Activated T-cell treated with anti-CD3 and anti-CD28 coated beads, Interleukin-2, amount 50 U/mL, for 4 hours (primary cell): ENCODE measurements at places on chromosomes 7 and 10. TPM values are rescaled to one million over a fixed set of nuclear protein-coding genes. Genes with fewer than 3 reads are reported as not detected.

ACHE gene
- 0.32 TPM for total RNA-seq

DNA sequence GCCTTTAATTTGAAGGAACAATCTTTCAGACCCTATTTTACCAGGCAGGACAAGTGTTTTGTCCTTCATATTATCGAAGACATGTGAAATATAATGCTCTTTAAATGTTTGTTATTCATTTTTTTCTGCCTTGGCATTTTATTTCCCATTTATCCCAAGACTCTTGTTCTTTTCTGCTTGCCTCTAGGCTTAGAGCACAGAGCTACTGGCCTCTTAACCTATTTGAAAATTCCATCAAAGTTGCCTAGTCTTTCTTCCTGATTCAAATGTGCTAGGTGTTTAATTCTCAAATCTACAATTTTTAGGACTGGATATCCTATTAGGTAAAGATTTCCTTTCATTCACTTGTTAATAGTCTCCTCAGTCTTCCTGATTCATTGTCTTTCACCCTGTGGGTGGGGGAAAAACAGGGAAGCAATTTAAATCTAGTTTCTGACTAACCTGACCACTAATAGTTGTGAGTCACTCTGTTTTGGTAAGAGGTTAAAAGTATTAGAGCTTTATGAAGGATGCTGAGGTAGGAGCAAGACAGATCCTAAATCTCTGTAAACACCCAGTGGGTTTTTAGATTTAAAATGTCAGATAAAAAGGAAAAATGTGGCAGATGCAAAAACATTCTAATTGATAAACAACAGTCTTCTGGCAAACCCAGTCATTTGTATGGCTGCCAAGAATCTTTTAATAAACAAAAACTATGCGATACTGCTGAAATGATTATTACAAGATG is 1.5 kb downstream of the LIPK start:
- DNase-seq: no peak

SPDYE6 gene
- not detected for total RNA-seq

DNA sequence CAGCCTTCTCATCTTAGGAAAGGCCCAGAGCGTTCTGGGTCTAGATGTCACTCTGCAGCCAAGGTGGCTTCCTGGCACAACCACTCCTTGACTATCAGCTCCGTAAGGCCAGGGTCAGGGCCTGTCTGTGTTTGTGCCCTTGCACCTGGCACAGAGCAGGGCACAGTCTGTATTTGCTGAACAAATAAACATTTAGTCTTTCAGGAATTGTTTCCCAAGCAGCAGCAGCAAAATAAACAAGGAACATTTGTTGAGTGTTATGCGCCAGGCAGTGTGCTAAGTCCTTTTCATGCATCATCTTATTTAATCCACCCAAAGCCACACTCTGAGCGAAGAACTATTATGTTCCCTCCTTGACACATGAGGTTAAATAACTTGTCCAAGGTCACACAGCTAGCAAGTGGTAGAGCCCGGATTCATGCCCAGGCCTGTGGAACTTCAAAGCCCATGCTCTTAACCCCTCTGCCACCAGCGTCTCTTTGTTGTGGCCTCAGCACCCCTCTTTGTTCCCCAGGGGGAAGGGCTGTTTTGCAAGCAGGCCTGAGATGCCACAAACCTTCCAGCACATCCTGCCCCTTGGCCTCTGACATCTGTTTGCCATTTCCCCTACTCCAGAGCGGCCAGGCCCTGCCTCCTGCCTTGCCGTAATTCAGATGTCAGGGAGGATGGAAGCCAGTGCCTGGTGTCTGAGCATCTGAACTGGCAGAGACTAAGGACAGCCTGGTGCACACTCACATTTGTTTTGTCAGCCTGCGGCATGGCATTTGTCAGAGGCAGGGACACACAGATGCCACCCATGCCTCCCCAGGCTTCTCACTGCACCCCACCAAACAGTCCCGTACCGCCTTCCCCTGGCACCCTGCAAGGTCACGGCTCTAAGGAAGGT is 325.8 kb upstream of the ZMIZ1 start:
- DNase-seq: no peak

DNA sequence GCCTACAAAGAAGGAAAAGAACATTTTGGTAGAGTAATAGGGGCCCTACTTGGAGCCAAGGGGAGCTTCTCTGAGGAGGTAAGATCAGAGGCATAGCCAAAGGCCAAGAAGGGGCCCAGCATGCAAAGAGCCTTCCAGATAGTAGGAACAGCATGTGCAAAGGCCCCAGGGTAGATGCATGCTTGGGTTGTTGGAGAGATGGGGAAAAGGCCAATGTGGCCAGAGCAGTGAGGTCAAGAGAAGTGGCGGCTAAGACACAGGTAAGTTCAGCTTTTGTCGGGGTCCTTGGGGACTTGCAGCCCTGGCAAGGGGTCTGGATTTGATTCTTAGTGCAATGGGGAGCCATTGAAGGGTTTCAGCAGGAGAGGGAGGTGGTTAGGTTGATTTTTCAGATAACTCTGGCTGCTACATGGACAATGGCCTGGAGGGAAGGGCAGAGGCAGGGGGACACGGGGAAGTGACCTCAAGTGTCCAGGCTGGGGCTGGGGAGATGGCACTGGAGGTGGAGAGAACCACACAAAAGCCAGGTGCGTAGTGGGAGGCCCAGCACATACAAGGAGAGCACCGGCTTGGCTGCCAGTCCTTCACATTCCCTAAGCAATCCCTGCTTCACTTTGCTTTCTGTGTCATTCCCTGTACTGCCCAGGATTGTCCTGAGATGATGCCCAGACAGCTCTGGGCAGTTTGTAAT is 16.5 kb downstream of the GRID1 start:
- DNase-seq: no peak

- no peak for DNase-seq
These were observed 25.7 kb downstream of the COG5 start for GRCh38 chr7:107538001-107538400.

C10orf90 gene
- not detected for total RNA-seq

DNA sequence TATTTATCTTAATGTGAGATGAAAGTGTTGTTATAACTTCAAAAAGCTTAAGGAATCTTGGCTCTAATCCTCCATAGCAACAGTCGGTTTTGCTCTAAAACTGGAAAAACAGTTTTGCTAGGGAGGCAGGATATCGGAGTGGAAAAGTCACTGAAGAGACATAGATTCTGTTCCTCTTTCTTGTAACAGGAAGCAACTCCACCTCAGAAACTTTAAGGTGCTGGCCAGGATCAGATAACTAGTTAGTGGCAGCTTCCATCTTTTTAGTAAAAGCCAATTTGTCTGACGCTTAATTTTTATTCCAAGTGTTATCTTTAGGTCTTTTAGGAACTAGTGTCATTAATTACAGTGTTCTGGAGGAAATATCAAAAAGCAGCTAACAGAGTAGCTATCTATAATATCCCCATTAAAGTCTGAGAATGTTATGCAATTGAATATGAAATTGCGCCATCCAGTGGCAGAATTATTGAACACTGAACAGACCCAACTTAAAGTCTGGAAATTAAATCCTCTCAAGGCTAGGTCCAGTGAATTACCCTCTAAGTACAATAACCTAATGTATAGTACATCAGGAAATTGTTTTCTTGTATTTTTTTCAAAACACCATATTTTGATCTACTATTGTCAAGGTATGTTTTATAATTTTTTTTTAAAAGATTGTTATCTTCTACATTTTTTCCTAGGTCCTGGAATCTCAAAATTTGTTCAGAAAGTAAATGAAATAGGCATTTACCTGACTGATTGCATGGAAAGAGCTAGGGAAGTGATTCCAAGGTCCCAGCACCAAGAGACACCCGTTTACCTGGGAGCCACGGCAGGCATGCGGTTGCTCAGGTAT is 65.9 kb upstream of the CC2D2B start:
- peak; percentile 10 for DNase-seq

DNA sequence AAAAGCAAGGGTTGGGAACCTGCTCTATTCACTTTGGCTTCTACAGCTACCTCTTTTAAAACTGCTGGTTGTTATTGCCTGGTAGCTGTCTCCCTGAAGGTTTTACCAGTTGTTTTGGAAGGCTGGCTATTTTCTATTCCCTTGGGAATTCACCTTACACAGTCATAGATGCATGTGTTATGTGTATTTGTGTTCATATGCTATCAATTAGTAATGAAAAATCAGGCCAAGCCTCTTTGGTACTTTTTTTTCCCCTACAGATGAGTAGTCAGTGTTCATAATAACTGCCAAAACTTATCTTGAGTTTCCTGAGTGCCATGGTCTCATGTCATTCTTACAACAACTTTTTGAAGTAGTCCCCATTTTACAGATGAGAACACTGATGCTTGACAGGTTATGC is 738.0 kb upstream of the GALNT17 start:
- DNase-seq: no peak

DNA sequence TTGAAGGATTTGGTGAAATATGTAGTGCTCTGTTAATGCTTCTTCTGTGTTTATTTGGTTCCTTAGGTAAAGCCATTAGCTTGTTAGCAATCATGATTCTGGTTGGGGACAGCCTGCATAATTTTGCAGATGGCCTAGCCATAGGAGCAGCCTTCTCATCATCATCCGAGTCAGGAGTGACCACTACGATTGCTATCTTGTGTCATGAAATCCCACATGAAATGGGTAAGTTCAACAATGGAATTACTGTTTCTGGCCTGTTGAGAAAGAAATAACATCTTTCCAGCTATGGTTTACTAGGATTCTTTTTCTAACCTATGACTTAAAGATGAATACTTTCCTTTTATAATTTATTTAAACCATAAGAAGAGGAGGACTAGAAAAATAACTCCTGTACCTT is 48.9 kb downstream of the SLC39A12 start:
- no peak for DNase-seq

DNA sequence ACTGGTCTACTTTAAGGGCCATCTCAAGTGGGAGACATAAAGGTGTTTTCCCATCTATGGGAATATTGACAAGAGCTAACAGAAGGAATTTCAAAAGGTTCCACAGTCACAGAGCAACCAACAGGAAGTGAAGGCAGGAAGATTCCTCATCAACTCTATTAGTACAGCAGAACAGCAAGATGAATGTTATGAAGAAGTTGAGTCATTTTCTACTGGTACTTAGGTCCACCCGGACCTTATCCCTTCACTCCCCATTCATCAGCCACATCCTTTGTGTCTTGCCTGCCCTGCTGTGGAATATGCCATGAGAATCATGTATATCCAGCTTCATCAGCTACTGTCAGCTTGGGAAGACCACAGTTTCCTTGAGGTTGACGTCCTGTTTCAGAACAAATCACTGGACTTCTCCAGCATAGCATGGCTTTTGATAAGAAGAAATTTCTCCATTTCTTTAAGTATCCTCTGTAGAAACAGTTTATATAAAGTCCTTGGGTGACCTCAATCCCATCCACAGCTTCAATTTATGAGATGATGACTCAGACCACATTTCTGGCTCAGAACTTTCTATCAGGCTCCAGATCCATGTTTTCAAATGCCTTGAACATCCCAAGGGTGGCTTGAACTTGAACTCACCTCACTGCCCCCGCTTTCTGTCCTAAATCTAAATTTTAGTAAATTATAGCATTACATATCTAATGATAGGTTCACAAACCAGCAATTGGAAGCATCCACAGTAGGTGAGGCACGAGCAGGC is 84.9 kb upstream of the AGK start:
- DNase-seq: no peak

- DNase-seq: no peak
These were observed 68.9 kb downstream of the SEMA3A start for GRCh38 chr7:84125654-84126053.

DNA sequence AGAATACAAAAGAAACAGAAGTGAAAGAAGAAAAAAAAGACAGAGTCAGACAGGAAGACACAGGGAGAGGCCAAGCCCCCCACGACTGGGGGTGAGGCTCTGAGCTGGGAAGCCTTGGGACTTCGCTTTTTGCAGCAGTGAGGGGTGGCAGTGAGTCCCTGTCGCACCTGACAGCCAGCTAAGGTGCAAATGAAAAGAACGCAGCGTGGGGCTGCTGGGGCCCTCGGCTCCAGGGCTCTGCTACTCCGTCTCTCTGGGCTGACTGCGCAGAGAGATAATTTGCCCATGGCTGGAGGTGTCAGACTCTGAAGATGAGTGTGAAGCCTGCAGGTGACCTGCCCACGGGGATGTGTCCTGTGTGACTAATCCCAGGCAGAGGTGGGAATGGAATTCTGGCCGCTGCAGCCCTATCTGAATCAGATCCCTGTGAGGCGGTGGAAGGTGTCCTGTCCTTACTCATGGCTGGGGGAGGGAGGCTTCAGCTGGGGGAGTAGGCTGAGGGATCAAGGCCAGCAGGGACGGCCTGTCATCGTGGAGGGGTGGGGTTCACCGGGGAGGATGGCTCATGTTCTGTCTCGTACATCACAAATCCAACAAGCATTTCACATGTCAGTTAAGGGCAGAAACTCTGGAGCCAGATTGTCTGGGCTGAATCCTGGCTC is 96.4 kb downstream of the SLIT1 start:
- no peak for DNase-seq

GPNMB gene
- 0.94 TPM for total RNA-seq

VWDE gene
- 0.13 TPM for total RNA-seq

DNA sequence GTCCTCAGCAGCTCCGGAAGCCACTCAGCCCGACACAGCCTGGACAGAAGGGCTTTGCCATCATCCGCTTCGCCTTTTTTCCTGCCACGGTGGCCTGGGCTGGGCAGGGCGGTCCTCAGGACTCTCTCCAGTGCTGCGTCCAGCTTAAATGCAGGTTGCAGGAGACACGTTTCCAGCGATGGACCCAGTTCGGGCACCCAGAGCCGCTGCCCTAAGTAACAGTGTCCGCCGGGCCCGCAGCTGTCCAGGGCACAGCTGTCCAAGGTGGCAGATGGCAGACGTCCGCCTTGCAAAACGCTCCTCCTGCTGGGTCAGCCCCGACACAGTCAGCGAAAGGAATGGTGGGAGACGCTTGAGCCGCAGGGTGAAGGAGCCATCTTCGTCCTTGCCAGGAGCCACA is 37.0 kb upstream of the FOXL3 start:
- no peak for DNase-seq

- DNase-seq: no peak
These were observed 357.7 kb upstream of the LRRN3 start for GRCh38 chr7:110733221-110733620.

GRCh38 chr10:73803680-73804286 is 7.6 kb downstream of the NDST2 start:
- DNase-seq: no peak

NPFFR1 gene
- not detected for total RNA-seq

DNA sequence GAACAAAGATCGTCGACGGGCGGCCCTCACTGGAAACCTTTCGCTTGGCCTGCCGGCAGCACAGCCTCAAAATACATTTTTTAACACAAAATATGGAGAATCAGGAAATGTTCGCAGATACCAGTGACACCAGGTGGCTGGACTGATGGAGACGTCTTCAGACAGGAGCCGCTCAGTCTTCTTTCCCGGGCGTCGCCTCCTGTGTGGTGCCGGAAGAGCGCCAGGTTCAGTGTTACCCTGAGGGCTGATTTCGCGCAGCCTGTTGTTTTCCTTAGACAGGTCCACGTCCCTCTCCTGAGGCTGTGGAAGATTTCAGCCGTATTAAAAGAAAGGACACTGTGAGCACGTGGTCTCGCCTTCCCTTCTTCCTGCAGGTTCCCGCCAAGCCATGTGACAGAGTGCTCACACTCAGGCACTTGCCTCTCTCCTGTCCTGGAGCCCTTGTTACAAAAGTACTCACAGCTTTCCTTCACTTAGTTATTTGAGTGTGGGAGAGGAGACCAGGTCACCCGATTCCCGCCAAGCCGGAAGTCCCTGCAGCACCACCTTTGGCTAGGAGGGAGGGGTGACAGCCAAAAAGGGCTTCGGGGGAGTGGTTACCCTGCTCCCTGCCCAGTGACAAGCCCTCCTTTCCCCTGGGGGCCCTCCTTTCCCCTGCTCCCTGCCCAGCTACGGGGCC is 21.7 kb upstream of the PWWP2B start:
- DNase-seq: no peak

ASZ1 gene
- not detected for total RNA-seq

- no peak for DNase-seq
These were observed 445 bp upstream of the ATRNL1 start for GRCh38 chr10:115092555-115093285.

ACTL6B gene
- total RNA-seq: not detected
